ENCODE measurements at places on chromosomes 7 and 10.

- DNase-seq: peak; percentile 64
Measured at GRCh38 chr7:27611059-27611458, 51.6 kb downstream of the HIBADH start.

DNA sequence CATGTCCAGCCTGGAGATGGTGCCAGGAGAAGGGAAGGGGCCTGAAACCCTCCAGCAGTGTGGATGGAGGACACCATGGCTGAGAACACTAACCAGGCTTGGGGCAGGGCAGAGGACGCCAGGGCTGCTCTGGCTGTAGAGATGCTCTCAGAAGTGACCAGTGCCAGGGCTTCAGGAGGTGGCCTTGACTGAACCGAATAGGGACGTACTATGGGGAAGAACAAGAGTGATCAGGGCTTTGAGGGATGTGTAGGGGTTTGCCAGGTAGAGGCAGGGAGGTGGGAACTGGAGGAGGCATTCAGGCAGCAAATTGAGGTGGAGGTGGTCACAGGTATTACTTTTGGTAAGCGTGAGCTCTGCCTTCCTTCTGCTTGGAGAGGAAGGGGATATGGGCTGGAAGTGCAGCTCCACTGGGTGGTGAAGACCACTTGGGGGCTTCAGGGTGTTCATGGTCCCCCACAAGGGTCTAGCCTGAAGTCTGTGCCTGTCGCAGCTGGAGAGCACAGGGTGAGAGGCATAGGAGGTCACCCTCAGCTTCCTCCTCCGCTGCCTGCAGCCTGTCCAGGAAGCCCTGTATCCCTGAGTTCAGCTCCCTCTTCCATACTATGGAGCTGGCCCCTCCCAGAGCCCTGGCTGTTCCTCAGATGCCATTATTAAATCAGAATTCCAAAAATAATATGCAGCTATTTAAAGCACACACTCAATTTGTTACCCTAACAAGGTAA lies 27.8 kb downstream of the ADCY1 start:
- DNase-seq: no peak

DNA sequence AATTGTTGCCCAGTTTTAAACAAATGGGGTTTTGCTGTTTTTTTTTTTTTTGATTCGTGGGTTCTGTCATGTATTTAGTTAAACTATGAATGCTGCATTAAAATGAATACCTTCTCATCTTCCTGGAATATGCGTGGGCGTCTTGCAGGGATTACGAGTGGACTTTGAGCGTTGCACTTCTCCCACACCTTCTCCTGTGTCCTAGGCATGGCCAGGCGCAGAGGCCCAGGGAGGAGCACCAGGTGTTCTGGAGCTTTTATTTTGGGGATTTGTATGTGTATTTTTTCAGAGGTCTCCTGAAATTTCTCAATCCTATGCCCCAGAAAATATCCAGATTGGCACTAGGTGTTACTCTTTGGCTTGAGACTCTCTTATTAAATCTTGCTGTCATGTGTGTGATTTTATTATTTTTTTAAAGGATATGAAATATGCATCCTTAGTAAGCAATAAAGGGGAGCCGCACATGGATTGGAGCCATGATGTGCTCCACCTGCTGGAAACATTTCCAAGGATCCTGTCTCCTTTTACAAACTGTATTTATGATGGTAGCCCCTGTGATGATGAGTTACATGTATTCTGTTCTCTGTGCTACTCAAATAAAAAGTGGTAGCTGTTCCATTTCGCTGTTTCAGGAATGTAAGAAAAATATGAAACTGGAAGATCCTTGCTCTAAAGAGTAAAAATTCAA lies 482.2 kb upstream of the KLF6 start:
- no peak for DNase-seq

DNA sequence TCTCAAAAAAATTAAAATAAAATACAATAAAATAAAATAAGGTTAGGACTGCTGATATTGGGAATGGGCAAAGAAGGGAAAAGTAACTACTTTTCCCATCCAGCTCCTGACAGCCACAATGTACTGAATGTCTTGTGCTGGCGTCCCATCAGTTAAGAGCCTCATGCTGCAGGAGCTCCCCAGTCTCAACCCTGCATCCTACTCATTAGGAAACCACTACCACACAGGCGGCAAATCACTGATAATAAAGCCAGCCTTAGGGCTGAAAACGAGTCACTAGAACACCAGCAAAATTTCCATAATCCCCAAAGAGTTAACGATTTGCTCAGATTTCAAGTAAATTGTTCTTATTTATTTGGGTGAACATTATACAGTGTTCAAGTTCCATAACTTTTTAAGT lies 4.3 kb downstream of the YWHAG start:
- DNase-seq: no peak

- DNase-seq: no peak
Measured at GRCh38 chr7:22872096-22872807, 49.6 kb upstream of the TOMM7 start.

GRCh38 chr10:43384252-43385221 lies 13.1 kb downstream of the FXYD4 start:
- no peak for DNase-seq

- DNase-seq: no peak
Measured at GRCh38 chr7:2052657-2053048, 180.1 kb downstream of the MAD1L1 start.

DNA sequence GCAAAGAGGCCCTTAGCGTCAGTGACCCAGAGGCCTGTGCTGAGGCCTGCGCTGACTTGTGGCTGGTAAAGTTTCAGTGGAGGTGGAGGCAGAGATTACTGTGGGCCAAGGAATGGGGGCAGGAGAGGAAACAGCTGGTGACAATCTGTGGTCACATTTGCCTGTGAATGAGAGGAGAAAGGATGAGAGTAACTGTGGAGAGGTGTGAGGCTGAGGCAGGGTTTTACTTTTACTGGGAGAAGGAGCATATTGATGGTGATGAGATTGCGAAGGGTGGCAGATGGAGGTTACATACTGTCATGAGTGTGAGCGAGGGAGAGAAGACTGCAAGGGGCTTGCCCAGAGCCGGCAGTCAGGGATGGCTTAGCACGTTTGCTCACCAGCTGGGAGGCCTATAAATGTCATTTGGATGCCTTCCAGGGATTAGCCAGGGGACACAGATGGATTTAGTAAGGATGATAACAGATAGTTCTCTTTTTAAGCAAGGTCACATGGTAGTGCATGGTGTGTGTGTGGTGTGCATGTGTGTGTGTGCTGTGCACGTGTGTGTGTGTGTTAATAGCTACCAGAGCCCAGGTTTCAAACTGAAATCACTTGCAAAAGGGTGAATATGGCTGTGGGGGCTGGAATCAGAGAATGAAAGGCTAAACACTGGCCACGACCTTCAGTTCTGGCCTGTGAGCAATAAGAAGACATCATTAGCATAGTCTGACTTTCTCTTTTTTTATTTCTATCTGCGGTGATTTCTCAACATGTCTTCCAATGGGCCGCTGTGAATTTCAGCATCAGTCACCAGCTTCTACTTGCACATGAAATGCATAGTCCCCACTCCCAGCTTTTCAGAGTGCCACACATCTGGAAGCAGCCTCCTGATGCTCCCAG lies 291.5 kb upstream of the ZNF32 start:
- no peak for DNase-seq

GRCh38 chr10:88108115-88108610 lies 244.7 kb downstream of the PTEN start:
- no peak for DNase-seq

- DNase-seq: no peak
Measured at GRCh38 chr10:74415146-74415839, 264.3 kb downstream of the ADK start.

GRCh38 chr7:147524726-147525250 lies 1065.8 kb upstream of the C7orf33 start:
- no peak for DNase-seq

DNA sequence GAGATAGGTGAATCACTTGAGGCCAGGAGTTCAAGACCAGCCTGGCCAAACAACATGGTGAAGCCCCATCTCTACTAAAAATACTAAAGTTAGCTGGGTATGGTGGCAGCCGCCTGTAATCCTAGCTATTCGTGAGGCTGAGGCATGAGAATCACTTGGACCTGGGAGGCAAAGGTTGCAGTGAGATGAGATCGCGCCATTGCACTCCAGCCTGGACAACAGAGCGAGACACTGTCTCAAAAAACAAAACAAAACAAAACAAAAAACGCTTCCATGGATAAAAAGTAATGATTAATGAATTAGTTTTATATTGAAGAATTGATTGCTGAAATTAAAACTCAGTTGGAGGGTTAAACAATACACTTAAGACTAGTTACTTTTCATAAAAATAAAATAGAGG lies 32.3 kb downstream of the KLHDC10 start:
- DNase-seq: no peak

- DNase-seq: peak; percentile 64
Measured at GRCh38 chr7:82677493-82677892, 233.9 kb upstream of the CACNA2D1 start.

- peak; percentile 24 for DNase-seq
Measured at GRCh38 chr7:92527300-92528187, 776 bp downstream of the PEX1 start.

DNA sequence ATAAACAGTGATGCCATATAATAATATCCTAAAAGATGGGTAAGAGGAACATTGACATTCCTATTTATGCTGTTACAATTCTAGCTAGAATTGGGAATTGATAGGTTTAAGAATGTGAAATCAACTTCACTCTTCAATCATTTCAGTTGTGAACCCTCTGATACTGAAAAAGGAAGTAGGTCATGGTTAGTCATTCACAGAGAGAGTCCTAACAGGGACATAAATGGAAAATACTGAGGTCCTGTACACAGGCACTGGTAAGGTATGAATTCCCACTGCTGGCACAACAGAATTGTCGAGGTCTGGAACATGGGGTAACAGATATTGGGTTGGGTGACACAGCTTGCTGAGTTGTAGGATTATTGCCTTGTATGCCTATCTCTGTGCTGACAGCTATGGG lies 289.4 kb upstream of the LRRN3 start:
- no peak for DNase-seq

DNA sequence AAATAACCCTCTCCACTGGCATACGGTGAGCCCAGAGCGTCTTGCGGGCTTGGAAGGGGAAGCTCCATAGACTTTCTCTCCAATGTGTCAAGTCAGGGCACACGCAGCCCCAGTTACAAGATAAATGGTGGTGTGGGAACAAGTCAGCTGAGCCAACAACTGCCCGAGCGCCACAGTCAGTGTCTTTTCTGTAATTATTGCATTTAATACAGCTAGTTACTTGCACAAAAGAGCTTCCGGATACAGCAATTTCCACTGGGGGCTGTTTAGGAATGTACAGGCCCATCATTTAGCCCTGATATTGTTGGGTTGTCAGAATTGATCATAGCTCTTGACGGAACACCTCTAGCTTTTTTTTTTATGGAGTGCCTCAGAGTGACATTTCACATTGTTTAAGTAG lies 193.5 kb upstream of the SP8 start:
- no peak for DNase-seq

DNA sequence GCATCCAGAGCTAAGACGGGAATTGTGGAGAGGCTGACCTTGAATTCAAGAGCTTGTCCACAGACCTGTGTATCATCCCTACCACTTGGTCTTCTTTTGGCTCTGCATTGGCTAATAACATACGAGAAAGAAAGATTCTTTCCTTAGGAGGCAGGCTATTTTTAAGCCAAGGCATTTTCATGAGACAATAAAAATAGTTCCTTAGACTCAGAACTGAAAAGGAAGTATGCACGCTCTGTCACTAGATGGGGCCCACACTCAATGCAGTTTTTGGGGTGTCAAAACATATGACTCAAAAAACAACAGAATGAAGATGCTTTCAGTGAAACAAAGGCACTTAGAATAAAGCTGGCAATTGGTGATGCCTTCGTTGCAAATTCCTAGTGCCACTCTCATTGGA lies 265.9 kb upstream of the DGKB start:
- no peak for DNase-seq

- DNase-seq: no peak
Measured at GRCh38 chr7:85512790-85513189, 325.9 kb upstream of the SEMA3D start.

GRCh38 chr10:80498833-80499741 lies 38.6 kb upstream of the SH2D4B start:
- DNase-seq: no peak

GRCh38 chr7:113045379-113045778 lies 41.2 kb downstream of the GPR85 start:
- no peak for DNase-seq

GRCh38 chr7:69166979-69167516 lies 431.2 kb upstream of the AUTS2 start:
- DNase-seq: peak; percentile 98

DNA sequence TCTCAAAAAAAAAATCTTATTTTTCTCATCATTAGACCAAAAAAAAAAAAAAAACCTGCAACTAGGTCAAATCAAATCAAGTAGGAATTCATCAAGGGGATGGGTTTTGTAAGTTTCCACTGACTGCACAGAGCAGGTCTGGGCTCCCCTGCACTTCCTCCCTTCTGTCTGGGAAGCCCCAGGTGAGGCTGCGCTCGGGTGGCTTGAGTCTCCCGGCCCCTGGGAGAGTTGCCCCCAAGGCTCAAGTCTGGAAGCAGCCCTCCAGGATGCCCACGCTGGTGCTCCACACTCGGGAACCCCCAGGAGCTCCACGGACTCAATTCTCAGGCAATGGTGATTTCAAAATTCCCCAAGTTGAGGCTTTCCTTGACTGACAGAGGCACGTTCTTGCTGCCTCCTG lies 41.7 kb upstream of the RBM33 start:
- no peak for DNase-seq

GRCh38 chr7:47128700-47129099 lies 453.2 kb downstream of the TNS3 start:
- no peak for DNase-seq

DNA sequence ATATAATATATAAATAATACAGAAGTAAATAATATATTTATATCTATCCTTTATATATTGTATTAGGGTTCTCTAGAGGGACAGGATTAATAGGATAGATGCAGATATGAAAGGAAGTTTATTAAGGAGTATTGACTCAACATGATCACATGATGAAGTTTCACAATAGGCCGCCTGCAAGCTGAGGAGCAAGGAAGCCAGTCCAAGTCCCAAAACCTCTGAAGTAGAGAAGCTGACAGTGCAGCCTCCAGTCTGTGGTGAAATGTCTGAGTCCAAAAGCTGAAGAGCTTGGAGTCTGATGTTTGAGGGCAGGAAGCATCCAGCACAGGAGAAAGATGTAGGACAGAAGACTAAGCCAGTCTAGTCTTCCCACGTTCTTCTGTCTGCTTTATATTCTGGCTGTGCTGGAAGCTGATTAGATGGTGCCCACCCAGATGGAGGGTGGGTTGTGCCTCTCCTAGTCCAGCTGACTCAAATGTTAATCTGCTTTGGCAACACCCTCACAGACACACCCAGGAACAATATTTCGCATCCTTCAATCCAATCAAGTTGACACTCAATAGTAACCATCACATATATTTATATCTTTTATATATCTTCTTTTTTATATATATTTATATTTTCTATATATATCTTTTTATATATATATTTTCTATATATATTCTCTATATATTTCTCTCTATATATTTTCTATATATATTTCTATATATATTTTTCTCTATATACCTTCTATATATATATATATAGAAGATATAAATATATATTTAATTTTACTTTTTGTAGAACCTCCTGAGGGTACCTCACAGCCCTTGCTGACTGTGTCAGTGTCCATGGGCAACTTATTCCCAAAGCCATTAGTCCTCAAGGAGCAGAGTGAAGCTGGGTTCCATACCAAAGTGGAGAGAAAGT lies 24.6 kb upstream of the AKR1B10 start:
- no peak for DNase-seq

- no peak for DNase-seq
Measured at GRCh38 chr10:33212061-33212748, 122.3 kb downstream of the NRP1 start.
